ENCODE measurements at places on chromosomes 1 and 21. TPM values are rescaled to one million over a fixed set of nuclear protein-coding genes. Genes with fewer than 3 reads are reported as not detected.

CLIC6 gene
- 8.7 TPM for total RNA-seq

S100A7A gene
- total RNA-seq = not detected

- no peak overlapping the region for H3K27ac ChIP-seq
- H3K4me3 ChIP-seq = no peak overlapping the region
- DNase-seq = no peak
- H3K36me3 ChIP-seq = no peaks in the 10 kb centered on the region
- H3K27me3 ChIP-seq = no peaks in the 10 kb centered on the region
These were observed 18.6 kb upstream of the SLC6A9 start for GRCh38 chr1:44049839-44050238.

DNA sequence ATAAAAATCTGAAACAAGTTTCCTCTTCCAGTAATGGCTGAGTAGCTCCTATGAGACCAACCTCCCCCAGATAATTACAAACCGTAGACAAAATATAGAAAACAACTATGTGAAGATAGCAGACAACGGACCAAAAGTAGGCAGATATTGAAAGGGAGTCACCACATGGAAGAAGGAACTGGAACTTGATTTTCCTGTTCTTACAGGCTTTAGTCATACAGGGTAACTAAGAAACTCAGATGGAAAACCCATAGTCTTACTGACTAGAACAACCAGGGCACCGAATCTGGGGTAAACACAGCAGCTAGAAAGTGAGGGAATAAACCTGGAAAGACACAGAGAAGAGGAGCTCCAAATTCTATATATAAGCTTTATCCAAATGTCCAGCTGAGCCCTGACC is 26.0 kb downstream of the LMX1A start:
- no peaks in the 10 kb centered on the region for H3K4me1 ChIP-seq
- no peak overlapping the region for H3K27ac ChIP-seq
- DNase-seq = no peak
- H3K27me3 ChIP-seq = no peaks in the 10 kb centered on the region

DNA sequence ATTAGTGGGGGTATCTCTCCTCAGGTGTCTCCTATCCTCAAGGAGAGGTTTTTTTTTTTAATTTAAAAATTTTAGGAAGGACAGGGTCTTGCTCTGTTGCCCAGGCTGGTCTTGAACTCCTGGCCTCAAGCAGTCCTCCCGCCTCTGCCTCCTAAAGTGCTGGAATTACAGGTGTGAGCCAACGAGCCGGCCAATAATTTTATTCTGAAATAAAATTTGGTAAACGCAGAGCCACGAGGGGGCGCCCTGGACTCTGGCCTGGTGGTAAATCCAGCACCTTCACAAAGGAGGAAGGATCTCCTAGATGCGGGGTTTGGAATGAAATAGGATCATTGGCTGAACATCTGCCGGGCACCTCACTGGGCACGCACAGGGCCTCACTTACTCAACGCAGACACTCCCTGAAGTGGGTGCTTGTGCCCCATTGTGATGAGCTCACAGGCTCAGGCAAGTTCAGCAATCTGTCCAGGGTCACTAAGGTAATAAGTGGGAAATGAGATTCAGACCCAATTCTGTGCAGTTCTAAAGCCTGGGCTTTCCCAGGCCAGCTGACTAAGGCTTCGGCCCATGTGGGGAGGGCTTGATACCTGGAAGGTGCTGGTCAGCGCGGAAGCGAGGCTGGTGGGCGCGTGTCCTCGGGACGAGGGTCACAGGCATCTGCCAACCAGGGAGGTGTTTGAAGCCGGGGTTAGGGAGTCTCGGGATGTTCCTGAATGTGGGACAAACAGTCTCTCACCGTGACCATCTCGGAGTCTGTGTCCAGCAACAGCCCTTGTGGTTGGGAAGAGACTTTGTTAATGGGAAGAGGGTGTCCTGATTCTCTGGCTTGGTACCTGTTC is 32.7 kb upstream of the ETV3 start:
- H3K36me3 ChIP-seq = no peaks in the 10 kb centered on the region
- no peak overlapping the region for H3K4me3 ChIP-seq
- H3K27me3 ChIP-seq = no peaks in the 10 kb centered on the region
- H3K4me1 ChIP-seq = no peaks in the 10 kb centered on the region

GRCh38 chr1:167631936-167632614 is 2.0 kb downstream of the RCSD1 start:
- peak overlapping the region; percentile 68 for H3K4me3 ChIP-seq
- peaks cover 29% of the 10 kb centered on the region for H3K4me1 ChIP-seq
- no peak for DNase-seq
- no peaks in the 10 kb centered on the region for H3K36me3 ChIP-seq
- H3K27ac ChIP-seq = peak overlapping the region; percentile 36

DNA sequence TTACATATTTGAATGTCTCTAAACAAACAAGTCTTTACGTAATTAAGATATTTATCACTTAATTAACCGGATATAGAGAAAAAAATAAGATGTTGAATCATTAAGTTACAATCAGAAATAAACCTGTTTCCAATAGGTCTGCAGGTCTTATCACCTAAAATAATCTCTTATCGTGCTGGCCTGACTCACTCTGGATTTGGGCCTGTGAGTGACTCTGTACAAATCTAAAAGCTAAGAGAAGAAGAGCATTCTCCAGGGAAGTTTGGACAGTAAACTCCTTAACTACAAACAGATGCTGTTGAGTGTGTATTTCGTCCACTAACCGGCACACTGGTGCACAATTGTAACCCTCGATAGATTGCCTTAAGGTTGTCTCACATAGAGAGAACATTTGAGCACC is 25.3 kb downstream of the CEP104 start:
- H3K4me3 ChIP-seq = no peak overlapping the region
- no peaks in the 10 kb centered on the region for H3K36me3 ChIP-seq
- no peaks in the 10 kb centered on the region for H3K4me1 ChIP-seq
- no peak for DNase-seq
- H3K27ac ChIP-seq = no peak overlapping the region

DNA sequence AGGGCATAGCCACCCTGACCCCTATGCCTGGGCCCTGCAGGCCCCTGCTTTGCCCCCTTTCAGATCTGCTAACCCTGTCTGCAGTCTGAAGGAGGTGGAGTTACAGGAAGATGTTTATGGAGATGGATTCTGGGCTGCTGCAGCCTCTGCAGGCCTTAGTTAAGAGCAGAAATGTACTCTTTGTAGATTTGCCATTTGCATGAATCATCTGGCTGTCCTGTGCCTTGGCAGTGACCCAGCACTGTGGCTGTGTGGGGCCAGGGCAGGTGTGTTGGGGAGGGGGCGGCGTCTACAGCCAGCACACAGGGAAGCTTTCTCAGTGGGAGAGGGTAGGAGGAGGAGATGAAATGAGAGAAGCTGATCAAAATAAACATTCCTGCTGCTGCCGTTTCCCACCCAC is 867.3 kb downstream of the PLA2G4A start:
- no peaks in the 10 kb centered on the region for H3K27me3 ChIP-seq
- no peak overlapping the region for H3K27ac ChIP-seq
- no peak for DNase-seq
- no peaks in the 10 kb centered on the region for H3K36me3 ChIP-seq
- H3K4me1 ChIP-seq = no peaks in the 10 kb centered on the region

GRCh38 chr1:212293579-212293978 is 8.4 kb downstream of the PPP2R5A start:
- H3K4me3 ChIP-seq = no peak overlapping the region
- no peaks in the 10 kb centered on the region for H3K27me3 ChIP-seq
- H3K27ac ChIP-seq = no peak overlapping the region
- no peaks in the 10 kb centered on the region for H3K4me1 ChIP-seq
- no peaks in the 10 kb centered on the region for H3K36me3 ChIP-seq

DNA sequence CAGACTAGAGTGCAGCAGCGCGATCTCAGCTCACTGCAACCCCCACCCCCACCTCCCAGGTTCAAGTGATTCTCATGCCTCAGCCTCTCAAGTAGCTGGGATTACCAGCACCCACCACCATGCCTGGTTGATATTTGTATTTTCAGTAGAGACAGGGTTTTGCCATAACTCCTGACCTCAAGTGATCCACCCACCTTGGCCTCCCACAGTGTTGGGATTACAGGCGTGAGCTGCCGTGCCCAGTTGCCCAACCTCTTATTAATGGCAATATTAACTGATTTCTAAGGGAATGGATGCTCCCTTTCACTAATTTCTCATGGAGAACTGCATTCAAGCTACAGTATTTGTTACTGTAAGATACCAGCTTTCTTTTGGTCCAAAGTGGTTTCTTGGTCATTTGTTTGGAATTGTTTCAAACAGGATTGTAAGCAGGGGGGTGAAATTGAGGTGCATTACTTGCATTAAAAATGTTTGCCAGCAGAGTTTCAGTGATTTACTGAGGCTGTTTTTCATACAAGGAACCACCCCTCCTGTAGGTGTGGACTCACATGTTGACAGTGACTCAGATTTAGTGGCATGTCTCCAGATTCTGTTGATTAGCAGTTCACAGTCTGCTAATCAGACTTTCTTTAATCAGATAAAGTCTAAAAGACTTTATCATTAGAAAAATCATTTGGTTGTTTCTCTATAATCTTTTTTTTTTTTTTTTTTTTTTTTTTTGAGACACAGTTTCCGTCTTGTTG is 3.9 kb upstream of the TGFBR3 start:
- no peak for DNase-seq
- no peaks in the 10 kb centered on the region for H3K27me3 ChIP-seq
- H3K36me3 ChIP-seq = no peaks in the 10 kb centered on the region

All from tibial nerve (tissue), 4 donors.